ENCODE measurements at places on chromosomes 11 and 22.

DNA sequence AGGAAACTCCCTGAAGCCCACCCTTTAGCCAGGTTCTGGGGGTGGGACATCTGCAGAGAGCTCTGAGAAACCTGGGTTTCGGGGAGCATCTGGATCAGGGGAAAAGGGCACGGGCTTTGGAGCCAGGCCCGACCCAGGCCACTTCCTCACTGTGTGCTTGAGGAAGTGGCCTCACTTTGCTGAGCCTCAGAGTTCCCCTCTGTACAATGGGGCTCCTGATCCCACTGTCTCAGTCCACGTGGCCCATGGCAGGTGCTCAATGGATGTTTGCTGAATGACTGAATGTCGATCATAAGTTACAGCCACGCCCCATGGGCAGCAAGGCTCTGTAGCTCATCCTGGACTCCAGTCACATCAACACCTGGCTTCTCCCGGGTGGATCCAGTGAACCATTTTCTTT is 1.3 kb downstream of the CRYBB3 start:
- DNase-seq: no peak

- no peak for DNase-seq
These were observed 13.6 kb downstream of the KCNJ5 start for GRCh38 chr11:128904656-128905344.

DNA sequence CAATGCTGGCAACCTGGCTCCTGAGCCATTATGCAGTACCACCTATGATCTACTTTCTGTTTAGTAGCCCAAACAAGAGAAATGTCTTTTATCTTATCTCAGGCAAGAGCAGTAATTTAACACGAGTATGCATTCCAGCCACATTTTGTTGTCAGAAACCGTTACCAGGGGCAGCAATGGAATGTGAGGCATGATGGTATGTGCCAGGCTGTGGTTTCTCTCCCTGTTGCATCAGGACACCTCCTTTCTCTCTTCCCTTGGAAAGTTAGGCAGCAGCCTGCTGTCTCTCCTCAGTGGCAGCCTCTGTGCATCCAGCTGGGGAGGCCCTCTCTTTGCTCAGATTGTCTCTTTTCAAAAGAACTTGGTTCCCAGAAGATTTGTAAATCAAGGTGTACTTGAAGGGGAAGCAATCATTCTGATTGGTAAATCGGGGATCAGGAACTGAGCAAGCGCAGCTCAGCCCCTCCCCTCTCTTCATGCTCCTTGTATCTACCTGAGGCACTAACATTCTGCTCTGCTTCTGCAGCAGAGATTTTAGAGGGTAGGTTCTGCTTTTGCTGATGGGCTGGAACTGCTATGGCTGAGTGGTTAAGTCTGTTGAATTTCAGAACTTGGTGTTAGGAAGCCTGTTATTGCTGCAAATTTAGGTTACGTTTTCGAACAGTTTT is 229.2 kb downstream of the ADAMTS15 start:
- no peak for DNase-seq

GRCh38 chr11:34653851-34654482 is 33.1 kb downstream of the EHF start:
- DNase-seq: no peak

- DNase-seq: no peak
These were observed 707.9 kb upstream of the ANO5 start for GRCh38 chr11:21485006-21485405.

DNA sequence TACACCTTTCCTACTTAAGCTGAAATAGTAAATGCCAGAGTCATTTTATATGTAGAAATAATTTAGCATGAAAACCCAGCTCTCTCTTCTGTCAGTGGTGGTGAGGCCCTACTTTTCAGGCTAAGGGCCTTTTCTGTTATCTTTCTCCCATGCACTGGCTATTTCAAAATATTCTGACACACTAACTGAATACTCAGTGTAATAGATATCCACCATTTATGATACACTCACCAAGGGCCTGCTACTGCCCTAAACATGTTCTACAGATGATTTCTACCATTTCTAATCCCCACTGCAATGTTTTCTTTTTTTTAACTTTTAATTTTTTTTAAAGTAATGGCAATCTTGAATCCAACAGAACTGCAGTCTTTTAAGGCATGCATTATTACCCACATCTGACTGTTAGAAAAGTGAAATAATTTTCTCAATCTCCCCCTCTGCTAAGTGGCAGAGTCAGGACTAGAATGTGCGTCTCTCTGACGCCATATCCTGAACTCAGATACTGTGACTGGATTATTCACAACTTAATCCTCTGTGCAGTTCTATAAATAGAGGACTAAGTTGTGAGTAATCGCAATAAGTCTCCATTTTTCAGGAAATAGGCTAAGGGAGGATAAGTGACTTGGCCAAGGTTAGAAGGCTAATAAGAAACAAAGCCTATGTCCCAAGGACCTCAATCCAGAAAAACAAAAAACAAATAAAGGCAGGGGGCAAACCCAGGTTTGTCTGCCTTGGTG is 44.0 kb downstream of the GRAMD1B start:
- DNase-seq: no peak

DNA sequence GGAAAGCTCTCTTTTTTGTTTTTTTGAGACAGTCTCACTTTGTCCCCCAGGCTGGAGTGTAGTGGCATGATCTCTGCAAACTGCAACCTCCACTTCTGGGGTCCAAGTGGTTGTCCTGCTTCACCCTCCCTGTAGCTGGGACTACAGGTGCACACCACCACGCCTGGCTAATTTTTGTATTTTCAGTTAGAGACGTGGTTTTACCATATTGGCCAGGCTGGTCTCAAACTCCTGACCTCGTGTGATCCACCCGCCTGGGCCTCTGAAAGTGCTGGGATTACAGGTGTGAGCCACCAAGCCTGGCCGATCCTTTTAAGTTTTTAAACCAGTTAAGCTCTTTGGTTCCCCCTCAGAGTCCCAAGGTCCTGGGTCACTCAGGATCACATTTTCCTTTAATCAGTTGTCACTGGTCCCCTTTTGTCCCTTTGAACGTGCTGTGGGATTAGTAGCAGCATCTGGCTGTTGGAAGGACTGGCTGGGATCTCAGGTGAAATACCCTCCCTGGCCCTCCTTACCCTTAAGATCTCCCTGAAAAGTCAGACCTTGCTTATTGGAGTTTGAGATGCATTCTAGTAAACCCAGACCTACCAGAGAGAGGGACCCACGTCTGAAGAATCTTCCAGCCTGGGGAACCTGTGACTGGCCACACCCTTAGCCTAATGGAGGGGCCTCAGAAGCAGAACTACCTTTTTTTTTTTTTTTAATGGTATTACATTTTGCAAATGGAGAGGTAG is 8.1 kb downstream of the MALAT1 start:
- no peak for DNase-seq

GRCh38 chr11:90646706-90647105 is 423.9 kb upstream of the CHORDC1 start:
- no peak for DNase-seq

GRCh38 chr11:114063149-114063828 is 3.8 kb downstream of the ZBTB16 start:
- DNase-seq: no peak

DNA sequence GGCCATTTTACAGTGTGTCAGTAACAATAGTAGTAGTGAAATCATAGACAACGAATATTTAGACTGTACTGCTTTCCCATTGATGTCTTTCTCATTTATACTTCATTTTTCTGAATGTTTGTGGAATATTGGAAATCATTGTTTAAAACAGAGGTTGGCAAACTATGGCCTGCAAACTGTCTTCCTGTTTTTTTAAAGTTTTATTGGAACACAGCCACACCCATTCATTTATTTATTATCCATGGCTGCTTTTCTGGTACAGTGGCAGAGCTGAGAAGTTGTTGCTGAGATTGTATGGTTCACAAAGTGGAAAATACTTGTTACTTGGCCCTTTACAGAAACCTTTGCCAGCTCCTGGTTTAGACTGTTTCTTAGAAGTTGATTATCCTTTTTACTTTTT is 13.7 kb downstream of the FAR1 start:
- no peak for DNase-seq

DNA sequence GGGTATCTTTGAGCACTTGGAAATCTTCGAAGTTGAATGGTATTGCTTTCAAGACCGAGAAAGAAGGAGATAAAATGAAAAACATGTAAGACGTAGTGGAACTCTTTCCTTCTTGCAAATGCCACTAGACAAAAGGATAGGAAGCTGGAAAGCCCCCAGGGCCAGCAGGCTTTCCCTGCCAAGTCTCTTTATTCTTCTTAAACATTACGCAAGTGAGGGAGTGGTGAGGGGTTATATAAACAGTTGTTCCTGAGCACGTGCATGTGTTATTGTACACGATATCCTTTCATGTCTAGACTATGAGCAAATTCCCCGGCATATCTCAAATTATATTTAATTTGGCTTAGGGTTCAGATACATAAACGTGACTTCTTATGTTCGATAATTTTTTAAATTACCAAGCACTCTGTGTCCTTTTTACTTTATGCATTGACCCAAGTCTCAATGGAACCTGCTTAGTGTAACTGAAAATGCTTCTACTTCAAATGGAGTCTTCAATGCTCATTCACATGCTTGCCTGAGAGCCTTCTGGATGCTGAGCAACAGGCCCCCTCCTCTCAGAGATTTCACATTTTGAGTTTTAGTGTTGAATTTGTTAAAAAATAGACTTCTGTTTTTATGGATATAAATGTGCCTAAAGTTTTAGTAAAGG is 59.0 kb downstream of the PPP2R1B start:
- DNase-seq: no peak

DNA sequence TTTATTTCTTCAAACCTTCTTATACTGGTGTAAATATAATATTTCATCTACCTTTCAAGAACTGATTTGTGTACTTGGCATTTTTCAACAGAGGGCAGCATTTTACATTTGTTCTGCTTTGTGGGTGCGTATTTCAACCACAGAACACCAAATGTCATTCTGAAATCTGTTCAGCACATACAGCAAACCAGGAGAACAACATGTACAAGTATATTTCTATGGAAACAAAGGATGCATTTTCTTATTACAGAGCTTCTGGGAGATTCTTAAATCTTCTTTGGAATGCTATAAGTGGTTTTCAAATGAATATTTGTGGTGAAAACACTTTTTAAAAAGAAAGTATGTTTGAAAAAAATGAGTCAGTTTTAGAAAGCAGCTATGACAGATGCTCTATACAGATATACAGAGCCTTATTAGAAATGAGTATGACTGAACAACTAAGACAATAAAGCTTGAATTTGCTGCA is 946.0 kb downstream of the FAM181B start:
- DNase-seq: no peak

DNA sequence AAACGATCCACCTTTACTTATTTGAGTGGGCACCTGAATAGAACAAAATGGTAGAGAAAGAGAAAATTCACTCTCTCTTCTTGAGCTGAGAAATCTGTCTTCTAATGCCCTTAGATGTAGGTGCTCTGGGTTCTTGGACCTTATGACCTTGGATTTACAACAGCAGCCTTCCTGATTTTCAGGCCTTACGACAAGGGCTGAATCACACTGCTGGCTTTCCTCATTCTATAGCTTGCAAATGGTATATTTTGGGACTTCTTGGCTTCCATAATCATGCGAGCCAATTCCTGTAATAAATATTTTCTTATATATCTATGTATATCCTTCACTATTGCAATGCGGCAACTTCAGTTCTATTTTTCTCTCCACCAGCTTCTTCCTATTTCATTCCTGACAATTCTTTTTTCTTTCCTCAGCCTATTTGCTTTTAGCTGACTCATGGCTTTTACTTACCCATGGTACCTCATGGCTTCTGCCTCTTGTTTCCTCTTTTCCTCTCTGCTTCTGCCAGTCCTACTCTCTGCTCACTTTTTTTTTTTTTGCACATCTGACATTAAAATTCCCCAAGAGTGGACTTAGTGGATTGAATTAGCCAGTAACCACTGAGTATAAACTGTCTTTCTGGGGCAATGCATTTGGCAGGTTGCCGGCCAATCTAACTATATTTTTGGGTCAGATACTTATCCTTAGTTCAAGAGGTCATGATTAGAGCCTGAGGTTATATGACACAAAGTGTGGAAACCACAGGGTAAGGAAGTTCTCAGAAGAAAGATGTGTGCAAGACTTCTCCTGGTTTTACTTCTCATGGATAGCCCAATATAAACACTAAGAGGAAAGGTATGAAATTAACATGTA is 359.5 kb downstream of the TMEM135 start:
- no peak for DNase-seq

- peak; percentile 93 for DNase-seq
These were observed at the start of gene SLC25A45 for GRCh38 chr11:65382033-65382803. SLC25A45 (minus strand) TSS chr11:65382646; CDS start chr11:65381951, 695 bp downstream.

- DNase-seq: no peak
These were observed 12.5 kb upstream of the SMIM35 start for GRCh38 chr11:118098996-118099837.

DNA sequence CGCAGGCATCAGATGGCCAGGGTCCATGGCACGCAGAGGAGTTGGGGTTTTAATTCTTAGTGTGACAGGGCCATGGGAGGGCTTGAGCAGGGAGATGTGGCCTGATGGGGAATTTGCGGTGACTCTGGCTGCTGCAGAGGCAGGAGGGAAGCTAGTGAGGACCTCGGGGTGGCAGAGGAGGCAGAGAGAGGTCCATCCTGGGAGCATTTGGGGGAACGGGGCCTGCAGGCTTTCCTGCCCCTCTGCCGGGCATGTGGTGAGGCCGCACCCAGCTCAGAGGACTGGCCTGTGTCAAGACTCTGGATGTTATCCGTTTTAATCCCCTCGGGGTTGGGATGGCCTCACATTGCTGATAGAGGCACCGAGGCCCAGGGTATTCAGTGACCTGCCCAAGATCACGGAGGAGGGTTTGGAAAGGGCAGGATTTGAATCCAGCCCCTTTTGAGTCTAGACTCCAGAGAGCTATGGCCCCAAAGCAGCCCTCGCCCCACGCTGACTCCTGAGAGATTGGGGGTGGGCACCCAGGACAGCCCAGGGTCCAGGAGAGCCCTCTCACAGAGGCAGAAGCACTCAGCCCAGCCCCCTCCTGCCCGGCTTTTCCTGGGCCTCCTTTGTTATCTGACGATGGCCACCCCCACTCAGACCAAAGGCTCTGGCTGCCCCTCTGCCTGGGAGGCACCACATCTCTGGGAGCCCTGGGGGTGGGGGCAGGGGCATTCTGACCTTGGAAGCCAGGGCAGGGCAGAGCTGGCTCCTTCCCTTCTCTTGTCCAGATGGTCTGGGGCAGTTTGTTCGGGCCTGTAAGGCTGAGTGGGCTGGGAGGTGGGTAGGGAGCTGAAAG is 13.9 kb downstream of the MGAT3 start:
- no peak for DNase-seq

GRCh38 chr22:48699511-48699910 is 1128.2 kb downstream of the BRD1 start:
- DNase-seq: no peak

- no peak for DNase-seq
These were observed 409.5 kb downstream of the NXPE2 start for GRCh38 chr11:115087791-115088190.

DNA sequence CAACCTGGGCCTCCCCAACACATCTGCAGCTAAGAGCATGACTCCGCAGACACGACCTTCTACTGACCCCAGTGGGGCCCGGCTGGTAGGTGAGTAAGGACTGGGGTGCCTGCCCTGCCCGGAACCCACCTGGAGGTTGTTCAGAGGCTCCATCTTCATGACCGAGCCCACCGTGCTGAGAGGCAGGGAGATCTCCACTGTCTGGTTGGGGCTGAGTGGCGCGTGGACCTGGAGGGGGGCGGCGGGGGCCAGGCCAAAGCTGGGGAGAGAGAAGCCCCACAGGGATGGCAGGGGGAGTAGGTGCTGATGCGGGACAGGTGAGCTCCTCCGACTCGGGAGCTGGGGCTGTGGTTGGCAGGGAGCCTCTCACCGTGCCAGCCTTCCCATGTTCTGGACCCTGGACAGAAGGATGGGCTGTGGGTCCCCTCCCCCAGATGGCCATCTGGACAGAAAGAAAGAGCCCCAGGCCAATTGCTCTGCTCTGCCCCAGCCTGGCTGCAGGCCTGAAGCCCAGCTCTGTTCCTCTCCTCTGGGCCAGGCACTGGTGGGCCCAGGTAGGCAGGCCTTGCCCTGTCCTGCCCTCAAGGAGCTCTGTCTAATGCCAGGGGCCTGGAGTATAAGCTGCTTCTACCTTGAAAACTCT is 16.3 kb upstream of the RASL10A start:
- DNase-seq: no peak

Data from T-helper 22 cell (primary cell).